ENCODE measurements at places on chromosomes 7 and 10.

DNA sequence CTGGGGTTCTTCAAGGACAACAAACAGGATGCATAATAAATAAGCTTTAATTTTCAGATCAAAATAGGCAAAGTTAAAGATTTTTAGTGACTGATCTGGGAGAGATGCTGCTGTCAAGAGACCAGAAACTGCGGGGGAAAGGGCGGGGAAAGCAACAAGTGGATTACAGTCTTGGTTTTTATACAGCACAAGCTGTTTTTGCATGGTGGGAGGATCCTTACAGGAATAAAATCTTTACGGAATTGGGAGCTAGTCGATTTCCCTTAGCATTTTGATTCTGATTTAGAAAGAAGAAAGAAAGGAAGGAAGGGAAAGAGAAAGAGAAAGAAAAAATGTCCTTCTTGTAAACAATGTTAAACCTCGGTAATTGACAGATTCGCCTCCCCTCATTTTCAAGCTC lies 242.3 kb upstream of the SP8 start:
- no peak for DNase-seq

DNA sequence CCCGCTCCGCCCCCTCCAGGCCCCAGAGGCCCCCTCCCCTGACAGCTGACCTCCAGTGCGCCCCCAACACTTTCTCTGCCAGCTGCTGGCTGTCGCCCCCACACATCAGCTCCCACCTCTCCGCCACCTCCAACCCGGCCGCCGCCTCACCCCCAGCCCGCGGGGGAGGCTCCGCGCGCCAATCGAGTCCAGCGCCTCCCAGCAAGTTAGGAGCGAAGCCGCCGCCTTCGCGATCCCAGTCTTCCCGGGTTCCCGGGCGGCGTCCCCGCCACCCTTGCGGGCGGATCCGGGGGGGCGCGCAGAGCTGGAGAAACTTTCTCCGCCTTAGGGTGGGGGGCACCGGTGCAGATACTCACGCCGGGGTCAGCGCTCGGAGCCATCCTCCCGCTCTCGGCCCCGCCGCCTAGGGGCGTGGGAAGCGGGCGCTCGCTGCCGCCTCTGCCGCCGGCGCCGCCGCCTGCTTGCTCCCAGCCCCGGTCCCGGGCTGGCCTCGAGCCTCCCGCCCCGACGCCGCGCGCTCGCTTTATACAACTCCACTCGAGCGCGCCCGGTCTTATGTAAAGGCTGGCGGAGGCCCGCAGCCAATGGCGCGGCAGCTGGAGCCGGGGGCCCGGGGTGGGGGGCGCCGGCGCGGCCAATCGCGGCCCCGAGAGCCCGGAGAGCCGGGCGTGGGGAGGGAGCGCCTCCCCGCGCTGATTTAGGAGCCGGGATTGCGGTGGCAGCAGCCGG lies at the start of gene CRTAC1:
CRTAC1 (minus strand) TSS at position 529 of the 729 bp plus-strand sequence; CDS start at position 380, 149 bp downstream.
- peak; percentile 39 for DNase-seq

GRCh38 chr10:124142960-124143359 lies 49.6 kb upstream of the CHST15 start:
- peak; percentile 39 for DNase-seq

GRCh38 chr7:16193631-16194030 lies 227.7 kb downstream of the CRPPA start:
- no peak for DNase-seq

DNA sequence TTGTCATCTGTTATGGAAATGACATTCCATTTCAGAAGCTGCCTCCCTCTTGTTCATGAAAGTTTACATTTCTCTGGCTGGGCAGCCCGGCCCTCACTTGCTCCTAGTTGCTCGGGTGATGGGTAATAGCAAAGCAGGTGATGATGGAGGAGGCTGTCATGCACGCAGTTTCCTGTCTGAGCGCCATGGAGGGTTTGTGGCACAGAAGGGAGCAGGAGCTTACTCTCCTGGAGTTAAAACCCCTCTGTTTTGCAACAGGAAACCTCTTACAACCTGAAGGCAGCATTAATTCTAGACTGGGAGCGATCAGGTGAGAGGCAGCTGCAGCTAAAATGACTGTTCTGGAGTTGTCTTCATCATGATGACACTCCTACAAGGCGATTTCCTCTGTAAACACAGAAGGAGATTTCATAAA lies 34.1 kb upstream of the MKI67 start:
- DNase-seq = no peak

DNA sequence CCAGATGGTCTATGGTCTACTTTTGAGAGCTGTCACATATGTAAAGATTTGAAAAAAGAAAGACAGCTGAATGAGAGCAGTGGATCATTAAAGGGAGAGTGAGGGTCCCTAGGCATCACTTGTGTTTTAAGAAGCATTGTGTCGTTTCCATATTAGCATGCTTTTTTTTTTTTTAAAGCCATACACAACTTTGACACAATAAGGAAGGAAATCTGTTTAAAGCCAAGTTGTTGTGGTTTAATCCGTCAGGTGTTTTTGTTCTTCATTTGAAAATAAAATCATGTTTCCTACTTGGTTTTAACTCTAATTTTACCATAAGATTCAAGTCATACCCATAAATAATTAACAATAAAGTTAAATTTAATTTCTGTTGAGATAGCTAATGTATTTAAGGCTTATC lies 53.5 kb downstream of the MDFIC start:
- DNase-seq = no peak

All from hematopoietic multipotent progenitor cell (in vitro differentiated cells).